T-helper 22 cell (primary cell): ENCODE measurements at places on chromosomes 6 and 20.

GRCh38 chr6:43250992-43251373 lies 7.7 kb downstream of the TTBK1 start:
- DNase-seq, result no peak

DNA sequence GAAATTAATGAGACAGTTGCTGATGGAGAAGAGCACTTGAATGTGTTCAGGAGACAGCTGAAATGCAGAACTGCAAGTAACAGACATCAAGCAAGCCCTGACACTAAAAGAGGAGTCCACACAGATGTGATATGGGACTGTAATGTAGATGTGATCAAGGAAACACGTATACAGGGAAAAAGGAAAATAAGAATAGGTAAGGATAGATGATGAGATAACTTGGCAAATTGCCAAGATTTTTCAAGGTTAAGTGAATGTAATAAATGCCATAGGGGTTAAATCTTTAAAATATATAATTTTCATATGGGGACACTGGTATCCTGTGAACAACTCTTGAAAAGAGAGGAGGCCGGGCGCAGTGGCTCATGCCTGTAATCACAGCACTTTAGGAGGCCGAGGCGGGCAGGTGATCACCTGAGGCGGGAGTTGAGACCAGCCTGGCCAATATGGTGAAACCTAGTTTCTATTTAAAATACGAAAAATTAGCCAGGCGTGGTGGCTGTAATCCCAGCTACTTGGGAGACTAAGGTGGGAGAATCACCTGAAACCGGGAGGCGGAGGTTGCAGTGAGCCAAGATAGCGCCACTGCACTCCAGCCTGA lies 7.2 kb upstream of the SNX14 start:
- DNase-seq, result no peak

GRCh38 chr6:37569743-37570481 lies 70.2 kb upstream of the CCDC167 start:
- DNase-seq, result no peak

DNA sequence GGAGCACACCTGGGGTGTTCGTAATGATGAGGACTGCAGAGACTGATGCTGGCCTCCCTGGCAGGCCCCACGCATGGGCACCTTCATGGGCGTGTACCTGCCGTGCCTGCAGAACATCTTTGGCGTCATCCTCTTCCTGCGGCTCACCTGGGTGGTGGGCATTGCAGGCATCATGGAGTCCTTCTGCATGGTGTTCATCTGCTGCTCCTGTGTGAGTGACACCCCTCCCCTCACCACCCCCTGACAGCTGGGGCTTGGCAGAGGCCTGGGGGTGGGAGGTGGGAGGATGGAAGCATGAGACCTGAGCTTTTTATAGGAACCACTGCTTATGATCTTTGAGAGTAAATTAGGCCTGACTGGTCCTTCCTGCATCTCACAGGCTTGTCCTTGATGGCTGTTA lies 6.7 kb downstream of the SLC12A5 start:
- no peak for DNase-seq

DNA sequence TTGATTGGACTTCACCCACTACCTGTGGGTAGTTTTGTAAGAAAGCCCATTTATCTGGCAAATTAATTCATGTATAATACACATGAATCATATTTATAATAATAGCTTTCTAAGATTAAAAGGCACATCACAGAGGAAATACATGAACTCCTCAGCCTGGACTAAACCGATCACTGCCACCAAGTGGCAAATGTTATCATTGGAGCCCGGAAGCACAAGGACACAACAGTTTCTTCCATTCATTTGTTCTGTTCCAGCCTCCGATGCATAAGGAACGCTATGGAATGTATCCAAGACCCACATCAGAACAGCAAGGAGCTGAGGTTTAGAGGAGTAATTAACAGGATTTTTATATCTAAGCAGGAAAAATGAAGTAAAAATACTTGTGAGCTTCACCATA lies 13.9 kb upstream of the IPCEF1 start:
- DNase-seq, result no peak

DNA sequence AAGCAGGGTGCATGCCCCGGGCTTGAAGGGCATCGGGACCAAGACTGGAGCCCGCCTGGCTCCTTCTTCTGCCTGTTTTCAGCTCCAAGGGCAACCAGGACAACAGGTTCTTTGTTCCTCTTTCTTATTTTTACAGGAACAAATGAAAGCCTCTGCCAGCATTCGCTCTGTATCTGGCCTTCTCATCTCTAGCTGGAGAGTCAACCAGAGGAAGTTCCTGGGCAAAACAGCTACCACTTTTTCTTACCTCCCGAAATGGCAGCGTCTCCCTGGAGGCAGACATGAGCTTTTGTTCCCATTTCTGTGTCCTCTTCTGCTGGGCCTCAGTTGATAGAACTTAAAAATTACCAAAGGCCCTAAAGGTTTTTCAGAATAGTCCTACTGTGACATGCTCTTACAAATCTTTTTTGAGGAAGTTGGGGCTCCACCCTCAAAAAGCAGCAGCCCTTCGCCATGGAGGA lies 74.1 kb upstream of the NAA20 start:
- DNase-seq, result no peak

GRCh38 chr6:15969236-15969778 lies 159.6 kb upstream of the MYLIP start:
- no peak for DNase-seq

DNA sequence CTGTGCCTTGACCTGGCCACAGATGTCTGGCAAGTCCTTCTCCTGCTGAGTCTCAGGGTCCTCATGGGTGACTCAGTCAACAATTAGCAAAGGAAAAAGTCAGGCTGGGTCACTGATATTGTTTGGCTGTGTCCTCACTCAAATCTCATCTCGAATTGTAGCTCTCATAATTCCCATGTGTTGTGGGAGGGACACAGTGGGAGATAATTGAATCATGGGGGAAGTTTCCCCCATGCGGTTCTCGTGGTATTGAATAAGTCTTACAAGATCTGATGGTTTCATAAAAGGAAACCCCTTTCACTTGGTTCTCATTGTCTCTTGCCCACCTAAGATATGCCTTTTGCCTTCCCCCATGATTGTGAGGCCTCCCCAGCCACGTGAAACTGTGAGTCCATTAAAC lies 45.7 kb downstream of the PREX1 start:
- DNase-seq, result no peak

GRCh38 chr6:137848672-137849071 lies 18.4 kb upstream of the TNFAIP3 start:
- DNase-seq, result no peak

GRCh38 chr6:109653264-109653663 lies 37.7 kb downstream of the AK9 start:
- no peak for DNase-seq

DNA sequence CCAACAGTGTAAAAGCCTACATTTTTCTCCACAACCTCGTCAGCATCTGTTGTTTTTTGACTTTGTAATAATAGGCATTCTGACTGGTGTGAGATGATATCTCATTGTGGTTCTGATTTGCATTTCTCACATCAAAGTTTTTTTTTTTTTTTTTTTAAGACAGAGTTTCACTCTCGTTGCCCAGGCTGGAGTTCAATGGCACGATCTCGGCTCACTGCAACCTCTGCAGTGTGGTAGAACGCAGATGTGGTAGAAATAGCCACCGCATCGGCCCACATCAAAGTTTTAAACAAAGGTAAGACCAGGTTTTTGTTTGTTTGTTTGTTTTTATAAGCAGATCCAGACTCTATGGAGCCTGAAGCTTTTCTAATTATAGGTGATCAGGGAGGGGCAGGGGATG lies 12.7 kb upstream of the PPP1R3G start:
- DNase-seq, result no peak

DNA sequence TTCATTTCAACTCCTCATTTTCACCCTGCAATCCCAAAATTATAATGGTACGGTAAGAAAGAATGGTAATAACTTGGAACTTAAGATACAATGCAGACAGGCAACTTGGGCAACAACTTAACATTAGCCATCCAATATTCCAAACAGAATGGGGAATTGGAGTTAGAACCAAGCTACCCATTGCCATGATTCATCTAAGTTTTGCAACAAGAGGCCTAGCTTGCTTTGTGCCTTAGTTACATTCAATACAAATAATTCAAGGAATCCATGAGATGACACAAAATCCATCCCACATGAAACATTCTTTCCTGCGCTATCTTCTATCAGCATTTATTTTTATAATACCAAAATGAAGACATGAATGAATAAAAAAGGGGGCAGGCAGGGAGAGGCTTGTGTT lies 28.4 kb downstream of the DCDC2 start:
- DNase-seq, result no peak

- no peak for DNase-seq
Measured at GRCh38 chr6:53115741-53116140, 32.9 kb downstream of the GCM1 start.

GRCh38 chr6:163828038-163828795 lies 413.7 kb downstream of the QKI start:
- no peak for DNase-seq

DNA sequence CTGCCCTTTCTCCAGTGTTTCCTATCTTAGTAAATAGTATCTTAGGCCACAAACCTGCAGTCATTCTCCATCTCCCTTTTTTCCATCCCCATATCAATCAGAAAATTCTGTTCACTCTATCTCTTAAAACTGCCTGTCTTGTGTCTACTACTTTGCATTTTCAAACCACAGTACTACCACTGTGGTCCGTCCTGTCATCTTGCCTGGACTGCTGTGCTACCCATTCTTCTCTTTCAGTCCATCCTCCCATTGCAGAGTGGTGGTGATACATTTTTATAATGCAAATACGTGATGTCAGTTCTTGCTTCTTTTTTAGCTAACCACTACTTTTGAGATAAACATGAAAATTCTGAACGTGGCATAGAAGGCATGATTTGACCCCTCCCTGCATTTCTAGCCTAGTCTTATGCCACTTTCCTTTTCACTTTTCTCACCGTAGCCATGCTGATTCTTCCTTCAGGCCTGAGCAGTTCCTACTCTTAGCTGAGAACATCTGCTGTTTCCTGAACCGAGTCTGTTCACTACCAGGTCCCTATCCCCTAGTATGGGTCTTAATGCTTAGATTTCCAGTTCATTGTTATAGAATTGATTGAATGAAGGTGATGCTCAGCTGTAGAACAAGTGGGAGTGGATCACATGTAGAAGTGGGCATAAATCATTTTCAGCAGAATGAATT lies 13.8 kb downstream of the TBPL1 start:
- DNase-seq, result no peak

DNA sequence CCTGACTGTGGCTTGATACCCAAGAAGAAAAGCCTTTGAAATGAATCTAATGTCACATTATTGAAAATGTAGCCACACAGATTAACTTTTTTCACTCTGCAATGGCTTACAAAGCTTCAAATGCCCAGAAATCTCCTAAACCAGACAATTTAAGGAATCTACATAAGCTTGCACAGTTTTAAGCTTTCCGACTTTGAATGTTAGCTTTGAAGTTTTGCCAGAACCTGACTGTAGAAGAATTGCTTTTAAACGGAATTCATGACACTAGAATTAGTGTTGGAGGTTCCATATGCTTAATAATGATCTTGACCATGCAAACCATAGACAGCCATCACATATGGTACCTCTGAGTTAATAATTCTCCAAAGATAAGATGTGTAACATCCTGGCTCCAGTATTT lies 798.5 kb upstream of the EPHA7 start:
- DNase-seq, result no peak
